ENCODE measurements at places on chromosomes 4 and X.

DNA sequence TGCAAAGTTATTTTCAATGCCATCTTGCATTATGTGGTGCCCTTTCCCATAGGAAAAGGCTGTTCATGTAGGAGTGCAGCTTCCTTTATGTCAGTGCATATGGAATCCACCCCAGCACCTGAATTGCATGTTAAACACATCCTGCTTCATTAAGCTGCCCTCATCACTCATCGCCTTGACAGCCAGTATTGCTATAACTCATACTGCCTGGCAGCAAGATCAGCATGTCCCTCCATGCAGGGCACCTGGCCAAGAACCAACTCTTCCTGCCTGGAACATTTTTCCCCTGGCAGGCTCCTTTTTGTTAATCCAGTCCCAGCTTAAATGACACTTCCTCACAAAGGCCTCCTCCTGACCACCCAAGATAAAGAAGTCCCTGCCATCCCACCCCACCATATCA lies 23.5 kb upstream of the CA5B start:
- DNase-seq, result no peak
- no peaks in the 10 kb centered on the region for H3K36me3 ChIP-seq
- peaks cover 6% of the 10 kb centered on the region for H3K27me3 ChIP-seq
- no peaks in the 10 kb centered on the region for H3K4me1 ChIP-seq

DNA sequence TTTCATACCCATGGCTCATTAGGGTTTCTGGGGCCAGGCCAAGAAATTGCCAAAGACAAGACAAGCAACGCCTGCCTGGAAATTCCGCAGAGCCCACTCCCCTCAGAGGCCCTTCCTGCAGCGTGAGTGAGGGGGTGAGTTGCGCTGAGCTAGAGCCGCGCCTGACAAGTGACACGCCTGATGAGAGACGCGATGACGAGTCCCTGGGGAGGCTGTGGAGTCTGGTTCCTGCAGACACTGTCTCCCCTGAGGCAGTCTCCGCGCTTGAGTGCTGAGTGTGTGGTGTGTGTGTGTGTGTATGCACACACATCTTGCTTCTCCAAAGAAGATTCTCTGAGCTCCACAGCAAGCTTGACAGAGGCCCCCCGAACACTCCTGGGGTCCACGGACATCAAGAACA lies 269.8 kb downstream of the BCOR start:
- no peak overlapping the region for H3K4me3 ChIP-seq
- H3K36me3 ChIP-seq, result no peaks in the 10 kb centered on the region
- H3K27ac ChIP-seq, result no peak overlapping the region
- DNase-seq, result no peak
- no peaks in the 10 kb centered on the region for H3K27me3 ChIP-seq

GRCh38 chrX:132330156-132330729 lies 111.0 kb upstream of the RAP2C start:
- no peaks in the 10 kb centered on the region for H3K36me3 ChIP-seq
- no peak overlapping the region for H3K27ac ChIP-seq
- peaks cover 2% of the 10 kb centered on the region for H3K27me3 ChIP-seq
- DNase-seq, result no peak
- no peaks in the 10 kb centered on the region for H3K4me1 ChIP-seq

- H3K27me3 ChIP-seq, result no peaks in the 10 kb centered on the region
- no peak overlapping the region for H3K4me3 ChIP-seq
- H3K36me3 ChIP-seq, result no peaks in the 10 kb centered on the region
- no peak for DNase-seq
- H3K4me1 ChIP-seq, result no peaks in the 10 kb centered on the region
These were observed 373.6 kb downstream of the FBXW7 start for GRCh38 chr4:152162331-152162697.

DNA sequence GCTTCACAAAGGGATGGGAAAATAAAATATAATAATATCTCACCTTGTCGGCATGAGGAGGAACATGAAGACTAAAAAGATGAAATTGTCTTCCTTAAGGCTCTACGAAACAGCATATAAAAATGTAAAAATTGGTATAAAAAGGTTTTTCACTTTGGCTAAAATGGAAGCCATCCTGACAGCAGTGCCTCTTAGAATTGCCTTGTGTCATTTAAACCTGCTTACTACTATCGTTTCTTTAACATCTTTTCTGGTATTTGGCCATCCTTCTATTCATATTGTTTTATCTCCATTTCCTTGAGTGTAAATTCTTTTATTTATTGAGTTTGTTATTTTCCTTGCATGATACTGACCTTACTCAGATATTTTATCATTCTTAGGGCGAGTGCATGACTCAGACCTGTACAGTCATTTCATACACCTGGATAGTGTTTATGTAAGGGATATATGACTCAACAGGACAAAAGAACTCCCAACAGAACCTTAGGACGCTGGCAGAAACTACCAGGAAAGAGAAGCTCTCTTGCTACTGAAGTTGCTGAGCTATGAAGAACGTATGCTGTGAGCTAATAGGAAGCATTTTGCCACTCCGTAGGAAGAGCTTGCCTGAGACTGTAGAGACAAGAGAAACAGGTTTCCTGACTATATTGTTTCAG lies 5.8 kb upstream of the CDKN2AIP start:
- H3K27me3 ChIP-seq, result no peaks in the 10 kb centered on the region
- no peaks in the 10 kb centered on the region for H3K36me3 ChIP-seq
- H3K27ac ChIP-seq, result peak overlapping the region; percentile 71
- no peak for DNase-seq
- no peak overlapping the region for H3K4me3 ChIP-seq
- no peaks in the 10 kb centered on the region for H3K4me1 ChIP-seq

DNA sequence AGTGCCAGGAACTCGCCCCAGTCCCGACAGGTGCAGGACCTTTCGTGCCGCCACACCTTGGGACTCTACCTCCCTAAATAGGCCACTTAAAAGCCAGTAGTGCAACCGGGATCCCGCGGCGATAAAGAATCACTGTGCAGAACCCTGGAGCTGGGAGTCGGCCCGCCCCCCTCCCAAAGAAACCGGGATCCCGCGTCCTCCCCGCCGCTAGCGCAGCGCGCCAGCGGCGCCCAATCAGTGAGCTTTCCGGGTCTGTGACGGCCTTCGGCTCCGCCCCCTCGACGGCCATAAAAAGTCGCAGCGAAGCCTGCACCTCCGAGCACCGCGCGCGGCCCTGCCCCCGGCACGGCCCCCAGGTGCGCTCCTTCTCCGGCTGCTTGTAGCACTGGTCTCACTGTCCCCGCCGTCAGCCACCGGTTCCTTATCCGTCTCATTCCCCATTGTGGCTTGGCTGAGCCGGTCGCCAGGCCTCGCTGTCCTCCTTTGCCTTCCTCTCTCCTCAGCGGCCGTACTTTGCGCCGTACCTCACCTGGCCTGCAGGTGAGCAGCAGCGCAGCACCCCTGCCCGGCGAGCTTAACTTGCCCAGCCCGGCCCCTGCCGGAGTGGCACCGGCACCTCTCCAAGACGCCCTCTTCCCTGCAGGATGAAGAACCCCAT lies at the start of gene LRAT:
Gene LRAT, plus strand, starts transcription at position 318 of the 658 bp plus-strand sequence. Its CDS starts 327 bp downstream, at position 645.
- peak within 1 kb of the TSS; percentile 70 for H3K4me3 ChIP-seq
- no peaks in the 10 kb centered on the region for H3K36me3 ChIP-seq
- peaks cover 43% of the 10 kb centered on the region for H3K27me3 ChIP-seq
- peak; percentile 84 for DNase-seq
- H3K27ac ChIP-seq, result no peak within 1 kb of the TSS
- H3K4me1 ChIP-seq, result peaks cover 8% of the 10 kb centered on the region

DNA sequence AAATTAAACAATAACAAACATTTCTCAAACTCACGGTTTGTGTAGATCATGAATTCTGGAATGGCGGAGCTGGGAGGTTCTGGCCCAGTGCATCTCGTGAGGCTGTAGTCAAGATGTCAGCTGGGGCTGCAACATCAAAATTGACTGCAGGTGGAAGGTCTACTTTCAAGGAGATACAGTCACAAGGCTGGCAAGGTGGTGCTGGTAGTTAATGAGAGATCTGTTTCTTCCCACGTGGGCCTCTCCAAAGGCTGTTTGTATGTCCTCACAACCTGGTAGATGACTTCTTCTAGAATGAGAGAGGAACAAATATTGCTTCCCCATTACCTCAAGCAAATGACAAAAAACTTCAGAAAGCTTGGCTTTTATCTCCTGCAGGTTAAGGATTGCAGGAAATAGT lies 8.0 kb upstream of the PRDX4 start:
- H3K27me3 ChIP-seq, result no peaks in the 10 kb centered on the region
- H3K27ac ChIP-seq, result no peak overlapping the region
- no peaks in the 10 kb centered on the region for H3K36me3 ChIP-seq
- H3K4me1 ChIP-seq, result no peaks in the 10 kb centered on the region
- H3K4me3 ChIP-seq, result no peak overlapping the region

DNA sequence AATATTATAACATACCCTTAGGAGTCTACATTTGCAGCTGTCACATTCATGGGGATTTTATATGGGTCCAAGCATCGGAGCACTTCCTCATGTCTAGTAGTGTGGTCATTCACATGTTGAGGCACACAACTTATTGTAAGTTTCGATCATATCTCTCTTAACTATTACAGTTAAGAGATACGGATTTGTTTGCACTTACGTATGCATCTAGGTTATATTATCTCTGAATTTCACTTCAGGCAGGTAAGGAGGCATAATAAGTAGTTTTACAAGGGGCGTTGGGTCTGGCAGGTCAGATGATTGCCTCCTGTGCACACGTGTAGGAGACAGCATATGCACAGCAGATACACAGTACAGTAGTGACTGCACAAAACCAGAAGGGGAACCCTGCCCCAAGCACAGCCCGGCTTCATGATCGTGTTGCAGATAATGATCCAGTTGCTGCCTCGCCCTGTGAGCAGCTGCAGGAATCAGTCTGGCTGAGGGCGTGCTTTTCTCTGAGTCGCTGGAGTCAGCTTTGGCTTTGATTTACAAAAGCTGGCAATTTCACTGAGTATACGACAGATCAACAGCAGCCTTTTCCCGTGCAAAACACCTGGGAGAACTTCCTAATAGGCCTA lies 302.9 kb upstream of the GATB start:
- no peak overlapping the region for H3K4me3 ChIP-seq
- no peak overlapping the region for H3K27ac ChIP-seq
- peak; percentile 59 for DNase-seq
- H3K27me3 ChIP-seq, result no peaks in the 10 kb centered on the region

DNA sequence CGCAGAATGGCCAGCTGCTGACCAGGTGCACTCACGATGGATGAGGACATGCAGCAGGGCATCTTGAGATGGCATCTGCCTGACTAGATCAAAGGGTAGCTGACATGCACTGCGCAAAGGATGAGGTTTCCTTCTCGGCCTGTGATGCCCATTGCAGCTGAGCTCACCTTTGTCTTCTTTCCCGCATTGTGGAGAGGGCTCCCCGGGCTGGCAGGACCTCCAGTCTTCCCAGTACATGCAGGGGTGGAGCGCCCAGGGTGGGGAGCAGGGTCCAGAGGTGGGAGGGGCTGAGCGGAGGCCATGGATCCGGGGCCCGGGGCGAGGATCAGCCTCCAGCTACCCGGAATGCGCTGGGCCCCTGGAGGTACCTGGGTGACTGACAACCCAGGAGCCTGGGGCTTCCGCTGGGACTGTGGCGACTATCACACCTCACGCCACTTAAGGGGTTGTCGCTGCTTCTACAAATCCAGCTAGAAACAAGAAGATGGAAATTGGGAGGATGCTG lies 12.0 kb downstream of the TREX2 start:
- no peaks in the 10 kb centered on the region for H3K36me3 ChIP-seq
- no peak for DNase-seq
- no peak overlapping the region for H3K4me3 ChIP-seq

GRCh38 chrX:105969487-105969886 lies 69.0 kb downstream of the SERPINA7 start:
- no peak overlapping the region for H3K27ac ChIP-seq
- no peaks in the 10 kb centered on the region for H3K4me1 ChIP-seq
- DNase-seq, result no peak
- no peaks in the 10 kb centered on the region for H3K27me3 ChIP-seq
- no peaks in the 10 kb centered on the region for H3K36me3 ChIP-seq

DNA sequence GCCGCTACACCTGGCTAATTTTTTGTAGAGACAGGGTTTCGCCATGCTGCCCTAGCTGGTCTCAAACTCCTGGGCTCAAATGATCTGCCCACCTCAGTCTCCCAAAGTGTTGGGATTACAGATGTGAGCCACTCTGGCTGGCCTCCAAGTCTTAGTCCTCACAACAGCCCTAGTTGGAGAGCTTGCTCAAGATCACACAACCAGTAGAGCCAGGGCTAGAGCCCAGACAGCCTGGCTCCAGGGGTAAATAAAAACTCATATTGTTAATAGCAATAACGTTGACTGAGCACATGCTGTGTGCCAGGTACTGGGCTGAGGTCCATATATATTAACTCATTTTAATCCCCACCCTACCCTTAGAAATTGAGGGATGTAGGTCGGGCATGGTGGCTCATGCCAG lies 7.3 kb upstream of the JAKMIP1 start:
- no peaks in the 10 kb centered on the region for H3K4me1 ChIP-seq
- no peak for DNase-seq
- H3K27ac ChIP-seq, result no peak overlapping the region
- H3K4me3 ChIP-seq, result no peak overlapping the region

DNA sequence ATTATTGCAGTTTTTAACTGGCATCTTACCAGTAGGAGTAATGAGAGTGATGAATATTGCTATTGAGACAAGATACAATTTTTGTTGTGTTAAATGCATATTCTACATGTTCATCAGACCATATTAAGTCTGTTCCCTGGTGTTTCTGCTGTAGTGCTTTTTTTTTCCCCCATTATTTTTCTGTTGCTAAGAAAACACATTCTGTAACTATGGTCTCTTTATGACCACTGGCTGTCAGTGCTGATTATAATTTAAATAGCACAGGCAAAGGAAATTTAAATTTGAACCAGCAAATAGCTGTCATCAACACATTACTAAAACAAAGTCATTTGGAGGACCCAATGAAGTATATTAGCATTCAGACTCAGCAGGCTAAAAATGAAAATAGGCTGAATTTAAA lies 98.3 kb upstream of the ANKRD50 start:
- H3K27ac ChIP-seq, result no peak overlapping the region
- peak; percentile 50 for DNase-seq
- H3K4me3 ChIP-seq, result no peak overlapping the region
- no peaks in the 10 kb centered on the region for H3K27me3 ChIP-seq

GRCh38 chr4:128725405-128726055 lies 84.0 kb upstream of the JADE1 start:
- no peak overlapping the region for H3K27ac ChIP-seq
- no peaks in the 10 kb centered on the region for H3K27me3 ChIP-seq
- H3K4me3 ChIP-seq, result no peak overlapping the region
- no peaks in the 10 kb centered on the region for H3K36me3 ChIP-seq

- H3K4me3 ChIP-seq, result no peak overlapping the region
- no peaks in the 10 kb centered on the region for H3K4me1 ChIP-seq
- H3K27me3 ChIP-seq, result no peaks in the 10 kb centered on the region
These were observed 81.6 kb upstream of the INPP4B start for GRCh38 chr4:142927721-142928120.

- H3K27me3 ChIP-seq, result no peaks in the 10 kb centered on the region
- no peaks in the 10 kb centered on the region for H3K4me1 ChIP-seq
- no peaks in the 10 kb centered on the region for H3K36me3 ChIP-seq
- no peak for DNase-seq
- no peak overlapping the region for H3K27ac ChIP-seq
These were observed 54.9 kb downstream of the CHRNA9 start for GRCh38 chr4:40389986-40390385.

- H3K27me3 ChIP-seq, result peaks cover 2% of the 10 kb centered on the region
- no peak for DNase-seq
- H3K27ac ChIP-seq, result no peak overlapping the region
- no peaks in the 10 kb centered on the region for H3K36me3 ChIP-seq
- peaks cover 5% of the 10 kb centered on the region for H3K4me1 ChIP-seq
These were observed 11.2 kb downstream of the USP9X start for GRCh38 chrX:41096339-41096955.
